ENCODE measurements at places on chromosomes 12 and 14.

- DNase-seq = peak; percentile 11
These were observed at the start of gene NYNRIN for GRCh38 chr14:24398653-24399446. TSS of gene NYNRIN (plus strand) at chr14:24399003. CDS start at chr14:24399247, 244 bp downstream.

- DNase-seq = peak; percentile 68
These were observed 98.1 kb downstream of the DDHD1 start for GRCh38 chr14:53055003-53055402.

- DNase-seq = no peak
These were observed 23.8 kb upstream of the DHRS2 start for GRCh38 chr14:23612354-23612732.

DNA sequence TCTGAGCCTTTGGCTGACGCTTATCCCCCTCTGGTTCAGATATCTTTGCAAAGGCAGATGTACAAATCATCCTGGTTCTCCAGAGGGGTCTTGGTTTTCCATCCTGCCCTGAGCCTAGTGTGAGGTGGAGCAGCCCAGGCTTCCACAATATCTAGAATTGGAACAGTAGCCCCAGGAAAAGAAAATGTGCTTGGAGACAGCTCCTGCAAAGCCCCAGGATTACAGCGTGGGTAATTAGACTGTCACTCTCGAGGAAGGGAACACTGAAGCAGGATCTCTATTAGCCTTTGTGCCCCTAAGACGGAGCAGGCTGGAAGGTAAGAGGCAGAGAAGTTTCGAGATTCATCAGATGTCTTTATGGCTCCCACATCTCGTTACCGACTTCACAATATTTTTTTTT, 59.4 kb downstream of the TMEM132C start:
- DNase-seq = no peak

DNA sequence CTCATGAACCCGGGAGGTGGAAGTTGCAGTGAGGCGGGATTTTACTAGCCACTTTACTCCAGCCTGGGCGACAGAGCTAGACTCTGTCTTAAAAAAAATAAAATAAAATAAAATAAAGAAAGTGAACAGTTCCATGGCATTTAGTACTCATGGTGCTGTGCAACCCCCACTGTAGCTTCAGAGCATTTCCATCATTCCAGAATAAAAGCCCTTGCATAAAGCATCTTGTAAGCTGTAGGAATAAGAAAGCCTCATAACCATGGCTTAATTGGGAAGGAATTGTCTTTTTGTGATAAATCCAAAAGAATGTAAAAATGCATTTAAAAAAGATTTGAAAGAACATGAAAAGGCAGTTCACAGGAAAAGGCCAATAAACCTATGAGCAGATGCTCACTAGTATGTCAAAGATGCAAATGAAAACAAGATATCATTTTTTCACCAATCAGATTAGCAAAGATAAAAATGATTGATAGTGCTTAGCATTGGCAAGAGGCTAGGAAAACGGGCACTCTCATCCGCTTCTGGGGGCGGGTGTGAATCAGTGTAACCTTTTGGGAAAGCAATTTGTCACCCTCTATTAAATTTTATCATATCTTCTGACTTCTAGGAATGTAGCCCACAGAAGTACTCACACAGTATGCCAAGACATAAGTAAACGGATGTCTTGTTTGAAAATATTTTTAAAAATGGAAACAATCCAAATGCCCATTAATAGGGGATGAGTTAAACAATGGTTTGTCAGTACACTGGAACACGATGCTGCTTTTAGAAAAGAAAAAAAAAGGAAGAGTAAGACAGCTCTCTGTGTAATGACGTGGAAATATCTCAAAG, 46.6 kb downstream of the CFAP251 start:
- DNase-seq = no peak

- DNase-seq = no peak
These were observed 188.1 kb upstream of the PRKD1 start for GRCh38 chr14:30115756-30116155.

DNA sequence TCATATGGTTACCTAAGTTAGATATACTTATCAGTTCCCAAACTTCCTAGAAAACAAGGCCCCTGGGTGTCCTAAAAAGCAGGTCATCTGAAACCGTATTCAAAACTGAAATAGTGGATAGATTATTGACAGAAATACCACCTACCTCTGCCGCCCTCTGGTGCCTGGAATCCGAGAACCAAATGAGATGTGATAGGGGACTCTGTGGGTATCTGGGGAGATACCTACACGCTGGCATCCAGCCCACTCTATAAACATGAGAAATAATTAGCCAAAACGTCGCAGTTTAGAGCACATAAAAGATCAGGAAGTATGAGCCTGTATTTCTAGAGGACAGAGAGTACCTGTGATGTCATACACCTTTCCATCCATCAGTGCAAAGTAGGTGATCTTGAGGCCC, 4.4 kb downstream of the ORMDL2 start:
- no peak for DNase-seq

DNA sequence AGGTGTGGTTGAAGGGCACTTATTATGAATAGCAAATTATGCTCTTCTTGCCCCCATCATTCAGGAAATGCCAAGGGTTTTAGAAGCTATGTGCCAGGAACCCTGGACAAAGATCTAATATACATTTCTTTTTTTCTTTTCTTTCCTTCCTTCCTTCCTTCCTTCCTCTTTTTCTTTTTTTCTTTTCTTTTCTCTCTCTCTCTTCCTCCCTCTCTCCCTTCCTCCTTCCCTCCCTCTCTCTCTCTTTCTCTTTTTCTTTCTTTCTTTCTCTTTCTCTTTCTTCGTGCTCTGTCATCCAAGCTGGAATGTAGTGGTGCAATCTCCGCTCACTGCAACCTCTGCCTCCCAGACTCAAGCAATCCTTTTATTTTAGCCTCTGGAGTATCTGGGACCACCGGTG, 66.1 kb upstream of the CSRP2 start:
- DNase-seq = no peak

DNA sequence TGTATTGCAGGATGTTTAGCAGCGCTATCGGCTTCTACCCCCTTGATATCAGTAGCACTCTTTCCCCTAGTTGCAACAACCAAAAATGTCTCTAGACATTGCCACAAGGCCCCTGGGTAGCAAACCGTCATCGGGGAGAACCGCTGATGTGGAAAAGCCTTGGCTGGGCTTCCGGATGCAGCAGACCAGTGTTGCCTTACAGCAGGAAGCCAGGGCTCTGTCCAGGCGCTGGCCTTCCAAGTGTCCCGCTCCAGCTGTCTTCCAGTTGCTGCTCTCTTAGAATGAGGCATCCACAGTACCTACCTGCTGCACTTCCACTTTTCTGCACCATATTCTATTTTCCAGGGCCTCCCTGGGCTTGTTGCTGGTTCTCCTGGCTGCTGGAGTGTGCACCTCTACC, 22.6 kb upstream of the SLC10A1 start:
- DNase-seq = no peak

DNA sequence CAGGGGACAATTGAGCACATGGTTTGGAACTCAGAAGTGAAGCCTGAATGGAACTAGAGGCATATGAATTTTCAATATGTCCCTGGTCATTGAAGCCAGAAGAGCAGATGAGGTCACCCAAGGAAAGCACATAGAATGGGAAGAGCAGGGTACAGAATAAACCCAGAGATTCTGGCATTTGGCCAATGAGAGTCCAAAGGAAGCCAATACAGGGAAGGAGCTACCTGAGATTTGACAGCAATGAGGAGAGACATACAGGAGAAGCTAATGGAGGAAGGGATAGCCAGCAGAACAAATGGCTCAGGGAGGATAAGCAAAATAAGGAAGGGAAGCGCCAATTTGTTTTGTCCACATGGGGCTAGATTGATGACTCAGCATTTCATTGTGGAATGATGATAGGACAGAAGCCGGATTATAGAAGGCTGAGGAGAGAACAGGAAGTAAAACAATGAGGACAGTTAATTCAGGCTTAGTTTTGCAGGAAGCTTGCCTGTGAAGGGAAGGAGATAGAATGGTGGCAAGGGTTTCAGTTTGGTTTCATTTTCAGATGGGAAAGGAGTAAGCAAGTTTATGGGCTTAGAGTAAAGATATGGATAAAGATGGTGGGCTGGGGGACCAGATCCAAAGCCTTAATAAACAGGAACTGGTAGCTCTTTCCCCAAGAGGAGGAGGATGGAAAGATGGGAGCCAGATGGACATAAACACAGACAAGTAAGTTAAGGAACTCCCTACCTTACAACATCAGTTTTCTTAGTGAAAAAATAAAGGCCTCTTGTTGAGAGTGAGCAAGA, 3.2 kb upstream of the SPTSSA start:
- DNase-seq = no peak

DNA sequence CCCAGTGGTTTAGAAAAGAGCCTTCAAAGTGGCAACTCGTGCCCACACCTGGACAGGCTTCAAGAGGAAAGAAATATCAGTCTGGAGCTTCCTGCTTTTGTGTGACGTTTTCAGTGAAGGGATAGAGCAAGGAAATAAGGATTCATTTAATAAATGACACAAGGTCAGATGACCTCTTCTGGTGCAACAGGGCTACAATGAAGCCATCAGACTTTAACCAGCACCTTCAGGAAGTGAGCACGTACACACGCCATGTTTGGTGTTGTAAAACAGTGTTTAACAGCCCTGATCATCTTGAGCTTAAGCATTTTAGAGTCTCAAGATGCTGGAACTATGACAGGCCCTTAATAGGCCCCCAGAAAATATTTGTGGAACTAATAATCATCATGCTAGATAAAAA, 59.1 kb downstream of the CCDC60 start:
- DNase-seq = no peak

- no peak for DNase-seq
These were observed 133.8 kb upstream of the FOXN3 start for GRCh38 chr14:89550821-89551220.

- DNase-seq = no peak
These were observed 55.3 kb downstream of the DICER1 start for GRCh38 chr14:95101736-95102679.

GRCh38 chr14:100608064-100608463, 20.8 kb upstream of the BEGAIN start:
- no peak for DNase-seq

GRCh38 chr14:45246691-45247090, 6.3 kb downstream of the MIS18BP1 start:
- no peak for DNase-seq

- no peak for DNase-seq
These were observed 5.7 kb downstream of the ADCY4 start for GRCh38 chr14:24329073-24329663.

- DNase-seq = no peak
These were observed 22.6 kb upstream of the LUM start for GRCh38 chr12:91133871-91134270.

DNA sequence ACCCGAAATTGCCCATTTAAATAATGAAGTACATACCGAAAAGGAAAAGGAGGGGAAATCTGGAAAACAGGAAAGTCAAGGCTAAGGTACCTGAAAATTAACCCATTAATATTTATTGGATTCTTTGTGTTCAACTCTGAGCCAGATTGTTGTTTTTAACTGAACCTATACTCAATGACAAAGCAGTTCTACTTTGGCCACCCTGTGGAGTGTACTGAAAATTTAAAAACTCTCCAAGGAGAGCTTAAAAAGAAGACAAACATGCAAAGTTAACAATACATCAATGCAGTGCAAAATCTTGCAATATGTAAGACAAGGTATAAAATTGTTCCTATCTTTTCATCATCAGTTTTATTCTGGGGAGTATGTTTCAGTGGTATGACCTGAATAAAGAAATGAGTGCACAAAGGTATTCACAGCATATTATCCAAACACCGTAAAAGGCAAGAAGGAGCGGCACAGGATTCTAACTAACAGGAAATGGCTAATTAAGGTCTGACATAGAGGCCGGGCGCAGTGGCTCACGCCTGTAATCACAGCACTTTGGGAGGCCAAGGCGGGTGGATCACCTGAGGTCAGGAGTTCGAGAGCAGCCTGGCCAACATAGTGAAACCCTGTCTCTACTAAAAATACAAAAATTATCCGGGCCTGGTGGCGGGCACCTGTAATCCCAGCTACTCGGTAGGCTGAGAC, 1.7 kb downstream of the USP44 start:
- no peak for DNase-seq

All from putamen (tissue), 1 donor.